ENCODE measurements at places on chromosomes 16 and 17.

GRCh38 chr17:21303441-21304065 is 19.0 kb downstream of the MAP2K3 start:
- DNase-seq, result no peak

DNA sequence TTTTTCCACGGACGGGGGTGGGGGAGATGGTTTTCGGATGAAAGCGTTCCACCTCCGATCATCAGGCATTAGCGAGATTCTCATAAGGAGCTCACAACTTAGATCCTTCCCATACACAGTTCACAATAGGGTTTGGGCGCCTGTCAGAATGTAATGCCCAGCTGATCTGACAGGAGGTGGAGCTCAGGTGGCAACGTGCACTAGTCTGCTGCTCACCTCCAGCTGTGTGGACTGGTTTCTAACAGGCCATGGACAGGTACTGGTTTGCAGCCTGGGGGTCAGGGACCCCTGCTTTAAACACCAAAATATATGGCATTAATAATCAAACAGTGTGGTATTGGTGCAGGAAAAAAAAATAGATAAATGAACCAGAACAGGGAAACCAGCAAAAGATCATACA is 157.5 kb upstream of the NLRP1 start:
- DNase-seq, result no peak

- DNase-seq, result peak; percentile 34
These were observed 1.1 kb upstream of the PRPSAP1 start for GRCh38 chr17:76354747-76355310.

DNA sequence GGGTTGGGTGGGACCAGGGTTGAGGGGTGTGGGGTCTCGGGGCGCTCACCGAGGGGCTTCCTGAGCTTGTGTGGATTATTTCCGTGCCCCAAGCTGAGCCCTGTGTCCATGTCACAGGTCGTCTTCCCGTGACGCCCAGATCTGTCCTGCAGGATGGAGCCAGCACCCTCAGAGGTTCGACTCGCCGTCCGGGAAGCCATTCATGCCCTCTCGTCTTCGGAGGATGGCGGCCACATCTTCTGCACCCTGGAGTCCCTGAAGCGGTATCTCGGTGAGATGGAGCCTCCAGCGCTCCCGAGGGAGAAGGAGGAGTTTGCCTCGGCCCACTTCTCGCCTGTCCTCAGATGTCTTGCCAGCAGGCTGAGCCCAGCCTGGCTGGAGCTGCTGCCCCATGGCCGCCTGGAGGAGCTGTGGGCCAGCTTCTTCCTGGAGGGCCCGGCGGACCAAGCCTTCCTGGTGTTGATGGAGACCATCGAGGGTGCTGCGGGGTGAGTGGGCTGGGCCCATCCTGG is 1.0 kb downstream of the TELO2 start:
- peak; percentile 85 for DNase-seq

- no peak for DNase-seq
These were observed 40.6 kb upstream of the HOXB13 start for GRCh38 chr17:48769009-48769675.

- DNase-seq, result no peak
These were observed 2.2 kb downstream of the DPEP1 start for GRCh38 chr16:89615596-89616090.

DNA sequence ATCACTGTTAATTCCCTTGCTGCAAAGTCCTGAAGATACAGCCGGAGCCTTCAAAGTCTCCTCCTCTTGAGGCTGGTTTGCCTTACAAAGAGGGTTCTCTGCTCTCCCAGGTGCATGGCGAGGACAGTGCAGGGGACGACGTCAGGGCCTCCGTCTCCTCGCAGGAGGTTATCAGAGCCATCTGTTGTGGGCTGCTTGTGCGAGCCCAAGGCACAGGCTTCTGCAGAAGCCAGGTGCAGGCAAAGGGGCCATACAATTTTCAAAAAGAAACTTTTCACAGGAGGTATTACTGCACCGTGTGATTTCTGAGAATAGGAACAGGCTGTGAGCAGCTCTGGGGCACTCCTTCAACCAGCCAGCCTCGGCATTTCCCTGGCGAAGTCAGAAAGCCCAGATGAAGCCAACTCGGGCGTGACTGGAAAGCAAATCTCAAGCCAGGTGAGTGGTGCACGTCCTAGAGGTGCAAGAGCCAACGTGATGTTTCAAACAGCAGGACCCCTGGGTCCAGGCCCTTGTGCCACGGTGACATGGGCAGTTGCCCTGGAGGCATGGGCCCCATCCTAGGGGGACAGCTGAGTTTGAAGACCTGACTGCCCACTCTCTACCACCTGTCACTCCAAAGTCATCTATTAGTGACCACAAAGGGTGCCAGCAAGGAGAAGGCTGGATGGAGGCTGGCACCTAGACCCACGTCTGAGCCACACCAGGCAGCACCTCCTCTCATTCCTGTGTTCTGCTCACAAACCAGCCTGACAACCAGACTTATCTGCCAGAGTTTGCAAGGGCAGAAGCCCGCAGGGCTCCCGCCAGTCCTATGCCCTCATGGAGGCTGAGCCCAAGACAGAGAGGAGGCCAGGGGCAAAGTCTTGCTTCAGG is 68.6 kb downstream of the SMPD3 start:
- DNase-seq, result no peak

DNA sequence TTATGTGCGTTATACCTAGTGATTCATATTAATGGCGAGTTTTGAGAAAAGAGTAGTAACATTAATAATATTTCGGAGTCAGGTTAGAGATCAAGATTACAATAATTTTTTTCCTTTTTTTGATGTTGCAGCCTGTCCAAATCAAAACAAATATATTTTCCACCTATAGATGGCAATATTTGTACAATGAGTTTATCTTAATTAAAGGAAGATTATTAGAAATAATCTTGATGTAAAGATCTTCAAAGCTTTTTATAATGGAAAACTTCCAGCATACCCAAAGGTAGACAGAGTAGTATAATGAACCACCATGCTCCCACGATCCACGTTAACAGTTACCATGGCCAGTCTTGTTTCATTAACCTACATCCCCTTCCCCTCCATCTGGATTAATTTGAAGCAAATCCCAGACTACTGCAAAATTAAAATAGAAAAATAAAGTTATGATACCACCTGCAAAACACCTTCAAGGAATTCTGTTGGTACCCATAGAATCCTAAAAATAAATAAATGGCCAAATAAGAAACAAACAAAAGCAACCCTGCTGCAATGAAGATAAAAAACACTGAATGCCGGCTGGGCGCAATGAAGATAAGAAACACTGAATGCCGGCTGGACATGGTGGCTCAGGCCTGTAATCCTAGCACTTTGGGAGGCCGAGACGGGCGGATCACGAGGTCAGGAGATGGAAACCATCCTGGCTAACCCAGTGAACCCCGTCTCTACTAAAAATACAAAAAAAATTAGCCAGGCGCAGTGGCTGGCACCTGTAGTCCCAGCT is 46.5 kb upstream of the GINS3 start:
- DNase-seq, result no peak

DNA sequence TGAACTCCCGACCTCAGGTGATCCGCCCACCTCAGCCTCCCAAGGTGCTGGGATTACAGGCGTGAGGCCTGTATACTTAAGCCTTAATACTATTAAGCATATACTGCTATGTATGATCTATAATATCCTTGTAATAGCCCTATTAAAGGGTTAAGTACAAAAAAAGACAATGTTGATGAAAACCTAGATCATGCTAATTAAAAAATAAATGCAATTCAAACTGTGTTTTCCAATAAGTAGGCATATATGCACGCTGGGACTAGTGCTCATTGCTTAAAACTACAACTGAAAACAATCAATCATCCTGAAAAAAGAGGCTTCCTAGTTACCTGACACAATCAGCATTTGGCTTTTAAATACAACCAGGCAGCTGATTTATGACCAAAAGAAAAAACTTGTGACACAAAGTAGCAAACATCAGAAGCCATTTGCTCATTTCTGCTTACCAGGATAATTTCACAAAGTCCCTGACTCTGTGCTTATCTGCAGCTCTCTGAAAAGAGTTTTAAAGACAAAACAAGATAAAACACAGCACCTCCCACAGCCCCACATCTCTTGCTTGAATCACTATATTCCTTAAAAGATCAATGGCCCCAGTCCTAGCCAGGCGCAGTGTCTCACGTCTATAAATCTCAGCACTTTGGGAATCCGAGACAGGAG is 11.1 kb downstream of the ZNF385C start:
- no peak for DNase-seq

- no peak for DNase-seq
These were observed 178.6 kb downstream of the CPPED1 start for GRCh38 chr16:12625068-12625467.

DNA sequence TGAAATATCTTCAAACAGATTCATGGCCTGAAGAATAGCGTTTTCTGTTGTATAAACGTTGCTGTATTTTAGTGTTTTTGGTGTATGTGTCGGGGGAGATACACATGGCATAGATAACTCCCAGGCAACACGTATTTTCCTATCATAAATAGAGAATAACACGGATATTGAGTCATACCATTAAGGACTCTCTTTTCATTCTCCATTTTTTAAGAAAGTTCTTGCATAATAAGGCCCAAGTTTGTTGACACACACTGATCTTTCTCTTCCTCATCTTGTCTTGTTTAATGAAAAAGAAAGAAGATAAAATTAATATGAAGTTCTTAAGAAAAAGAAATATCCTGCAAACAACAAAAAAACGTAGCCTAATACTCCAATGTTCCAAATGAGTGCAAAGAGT is 13.4 kb downstream of the ABCA8 start:
- no peak for DNase-seq

GRCh38 chr17:20703781-20704180 is 124.3 kb downstream of the CDRT15L2 start:
- no peak for DNase-seq

DNA sequence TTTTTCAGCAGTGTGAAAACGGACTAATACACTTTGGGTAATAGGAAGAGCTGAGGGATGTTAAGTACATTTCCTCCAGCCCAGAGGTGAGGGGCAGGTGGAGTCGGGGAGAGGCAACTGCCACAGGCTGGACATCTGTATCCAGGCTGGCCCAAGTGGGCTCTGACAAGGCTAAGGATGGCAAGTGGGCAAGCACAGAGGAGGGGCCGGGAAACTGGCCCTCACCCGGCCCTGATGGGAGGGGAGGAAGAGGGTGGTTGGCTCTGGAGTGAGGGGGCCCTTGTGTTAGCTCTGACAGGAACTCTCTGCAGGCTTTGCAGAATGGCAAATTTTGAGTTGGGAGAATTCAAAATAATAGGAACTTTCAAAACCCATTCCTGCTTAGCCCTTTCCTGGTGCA is 251.0 kb upstream of the TNRC6C start:
- DNase-seq, result no peak

DNA sequence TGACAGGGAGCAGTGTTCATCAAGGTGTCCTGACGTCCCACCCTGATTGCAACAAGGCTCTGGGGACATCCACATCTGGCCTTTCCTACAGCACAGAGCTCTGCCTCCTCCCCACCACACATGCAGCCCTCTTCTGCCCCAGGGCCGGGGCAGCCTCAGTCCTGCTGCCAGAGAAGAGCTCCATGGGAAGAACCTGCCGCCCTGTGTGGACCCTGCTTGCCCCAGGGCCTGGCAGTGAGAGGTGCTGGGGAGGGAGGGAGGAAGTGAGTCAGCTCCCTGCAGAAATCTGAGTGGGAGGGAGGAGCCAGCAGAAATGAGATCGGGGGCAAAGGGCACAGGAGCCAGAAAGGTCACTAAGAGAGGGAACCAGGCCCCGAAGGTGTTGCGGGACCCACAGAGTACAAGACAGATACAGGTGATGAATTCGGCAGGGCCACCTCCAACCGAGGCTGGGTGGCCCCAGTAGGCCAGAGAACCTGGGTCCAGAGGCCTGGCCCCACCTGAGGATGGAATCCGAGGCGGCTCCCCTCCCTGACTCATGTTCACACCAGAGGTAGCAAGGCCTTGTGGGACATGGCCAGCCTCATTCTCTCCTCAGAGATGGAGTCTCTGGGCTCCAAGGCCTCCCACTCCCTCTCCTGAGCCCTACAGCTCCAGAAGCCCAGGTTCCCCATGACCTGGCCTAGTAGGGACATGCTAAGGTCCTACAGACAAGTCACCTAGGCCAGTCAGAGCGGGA is 24.8 kb downstream of the MYO18A start:
- DNase-seq, result peak; percentile 87

- no peak for DNase-seq
These were observed 278.6 kb downstream of the HAPSTR1 start for GRCh38 chr16:9370061-9370491.

DNA sequence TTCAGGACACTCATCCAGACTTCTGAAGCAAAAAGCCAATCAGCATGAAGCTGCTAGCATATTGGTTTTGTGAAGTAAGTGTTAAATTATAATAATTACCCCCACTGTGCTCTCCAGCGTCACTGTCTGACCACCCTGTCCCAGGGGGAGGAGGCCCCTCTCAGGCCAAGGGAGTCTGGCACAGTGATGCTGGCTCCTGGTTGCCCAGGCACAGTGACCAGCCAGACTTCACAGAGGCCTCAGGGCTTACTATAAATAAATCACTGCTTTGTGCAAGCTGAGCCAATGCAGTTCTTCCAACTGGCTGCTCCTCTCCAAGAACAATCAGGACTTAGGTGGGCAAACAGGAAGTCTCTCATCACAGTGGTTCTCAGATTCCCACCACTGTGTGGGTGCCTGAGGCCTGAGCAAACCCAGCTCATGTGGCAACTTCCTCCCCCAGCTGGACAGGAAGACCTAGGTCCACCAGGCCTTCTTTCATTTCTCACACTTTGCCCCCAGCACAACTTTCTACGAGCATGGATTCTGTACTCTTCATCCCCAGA is 1.7 kb upstream of the DBNDD1 start:
- peak; percentile 76 for DNase-seq

DNA sequence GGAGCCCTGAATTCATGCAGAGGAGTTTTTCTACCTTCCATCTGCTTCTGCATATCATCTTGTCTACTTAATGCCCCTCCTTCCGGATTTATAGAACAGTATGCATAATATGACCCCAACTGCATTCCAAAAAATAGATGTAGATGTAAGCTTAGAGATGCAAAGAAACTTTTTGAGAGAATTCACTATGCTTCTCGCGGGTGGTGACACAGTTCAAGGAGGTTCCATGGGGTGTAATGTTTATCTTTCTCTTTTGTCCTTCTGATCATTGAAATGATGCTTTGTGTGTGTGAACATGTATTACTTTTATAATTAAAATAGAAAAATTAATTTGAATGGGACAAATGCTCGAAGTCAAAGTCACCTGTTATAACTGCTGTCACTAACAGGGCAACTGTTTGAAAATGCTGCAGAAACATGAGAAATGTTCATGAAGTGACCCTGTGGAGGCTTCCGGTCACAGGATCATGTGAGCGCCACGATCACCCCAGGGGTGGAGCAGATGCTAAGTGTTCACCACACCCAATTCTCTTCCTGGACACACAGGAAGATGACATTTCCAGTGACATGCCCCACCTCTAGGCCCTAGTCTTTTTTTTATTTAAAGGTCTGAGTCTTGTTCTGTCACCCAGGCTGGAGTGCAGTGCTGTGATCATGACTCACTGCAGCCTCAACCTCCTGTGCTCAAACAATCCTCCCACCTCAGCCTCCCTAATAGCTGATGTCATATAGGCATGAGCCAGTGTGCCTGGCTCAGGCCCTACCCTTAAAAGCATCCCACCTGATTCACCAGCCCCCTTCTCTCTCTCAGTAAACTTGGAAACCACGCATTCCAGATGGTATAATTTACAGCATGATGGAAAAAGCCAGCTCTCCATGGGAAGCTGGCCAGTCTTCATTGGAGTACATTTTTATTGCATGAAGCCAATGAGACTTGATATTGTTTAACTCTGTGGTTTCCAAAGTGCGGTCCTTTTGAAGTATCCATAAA is 21.0 kb upstream of the AGRP start:
- DNase-seq, result peak; percentile 18

Measured in EH (cell line).